ENCODE measurements at places on chromosomes 7 and 10.

GRCh38 chr7:17275749-17276671 lies 22.4 kb upstream of the AHR start:
- H3K4me3 ChIP-seq: no peak overlapping the region
- peaks cover 4% of the 10 kb centered on the region for H3K36me3 ChIP-seq
- H3K4me1 ChIP-seq: peaks cover 19% of the 10 kb centered on the region

- DNase-seq: no peak
- H3K4me3 ChIP-seq: no peak overlapping the region
- no peaks in the 10 kb centered on the region for H3K36me3 ChIP-seq
- H3K27ac ChIP-seq: no peak overlapping the region
These were observed 6.3 kb upstream of the CAMK2B start for GRCh38 chr7:44331682-44332081.

DNA sequence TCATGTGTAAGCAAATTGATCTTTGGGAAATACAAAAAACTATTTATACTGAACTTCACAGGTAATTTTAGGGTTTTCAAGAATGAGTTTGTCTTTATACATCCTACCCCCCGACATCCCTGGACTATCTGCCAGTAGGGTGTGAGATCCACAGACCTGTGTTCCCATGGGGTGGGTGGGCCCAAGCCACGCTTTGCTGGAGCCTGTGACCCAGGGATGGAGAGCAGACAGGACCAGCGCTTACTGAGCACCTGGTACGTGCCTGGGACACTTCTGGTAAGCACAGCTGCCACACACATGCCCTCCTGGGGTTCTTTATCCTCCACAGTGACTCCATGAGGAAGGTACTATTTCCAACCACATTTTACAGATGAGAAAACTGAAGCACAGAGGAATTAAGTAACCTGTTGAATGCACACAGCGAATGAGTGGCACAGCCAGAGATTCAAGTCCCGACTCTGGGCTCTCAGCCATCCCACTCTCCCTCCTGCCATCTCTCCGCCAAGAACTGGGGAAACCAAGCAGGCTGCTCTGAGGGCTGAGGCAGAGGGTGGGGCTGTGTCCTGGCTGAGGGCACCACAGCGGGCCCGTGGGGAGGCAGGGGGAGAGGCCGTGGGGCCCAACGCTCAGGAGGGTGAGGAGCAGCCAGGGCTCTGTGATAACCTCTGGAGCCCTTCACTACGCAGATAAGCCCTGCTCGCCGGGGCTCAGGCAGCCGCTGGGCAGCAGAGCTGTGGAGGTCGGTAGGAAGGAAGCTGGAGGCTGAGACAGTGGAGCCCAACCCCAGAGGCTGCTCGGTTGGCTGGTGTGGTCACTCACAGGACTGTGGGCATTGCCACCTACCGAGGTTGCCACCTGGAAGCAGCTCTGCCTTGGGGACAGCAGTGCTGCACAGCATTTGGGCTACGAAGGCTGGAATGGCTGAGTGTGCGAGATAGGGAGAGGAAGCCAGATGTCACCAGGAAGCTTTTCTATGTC lies 124.2 kb downstream of the ARHGAP22 start:
- H3K27me3 ChIP-seq: peaks cover 9% of the 10 kb centered on the region
- no peak overlapping the region for H3K4me3 ChIP-seq
- H3K27ac ChIP-seq: no peak overlapping the region
- H3K36me3 ChIP-seq: no peaks in the 10 kb centered on the region

DNA sequence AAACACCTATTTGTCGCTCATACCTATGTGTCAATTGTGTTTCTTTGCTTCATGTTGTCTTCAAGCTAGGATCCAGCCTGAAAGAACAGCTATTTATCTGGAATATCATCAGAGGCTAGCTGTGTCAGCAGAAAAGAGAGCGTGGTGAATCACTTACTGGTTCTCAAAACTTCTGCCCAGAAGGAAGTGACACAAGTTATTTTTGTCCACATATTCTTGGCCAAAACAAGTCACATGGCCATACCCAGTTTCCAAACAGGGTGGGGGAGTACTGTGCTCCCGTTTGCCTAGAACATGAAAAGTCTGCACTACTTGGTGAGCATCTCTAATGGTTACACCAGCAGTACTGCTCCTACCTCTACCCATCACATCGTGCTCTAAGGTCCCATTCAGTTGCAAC lies 160.9 kb upstream of the CSTF2T start:
- no peak overlapping the region for H3K27ac ChIP-seq
- no peak for DNase-seq
- peaks cover 1% of the 10 kb centered on the region for H3K27me3 ChIP-seq
- no peaks in the 10 kb centered on the region for H3K36me3 ChIP-seq
- H3K4me3 ChIP-seq: no peak overlapping the region

DNA sequence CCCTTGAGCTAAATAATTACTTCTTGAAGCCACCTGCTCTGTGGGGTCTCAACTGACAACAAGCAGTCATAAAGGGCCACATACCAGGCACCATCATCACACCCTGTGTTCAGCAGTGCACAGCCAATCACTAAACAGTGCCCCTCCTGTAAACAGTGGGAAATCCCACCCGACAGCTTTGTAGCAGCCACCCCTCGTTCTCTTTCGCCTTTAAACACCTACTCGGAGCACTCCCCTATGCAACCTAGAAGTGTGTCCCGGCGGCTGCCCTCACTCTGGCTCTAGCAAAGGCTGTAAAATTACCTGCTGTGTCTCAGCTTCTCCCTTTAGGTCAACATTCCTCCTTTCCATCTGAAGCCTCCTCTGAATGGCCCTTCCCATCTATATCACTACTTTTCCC lies 111.9 kb downstream of the TCERG1L start:
- no peak overlapping the region for H3K4me3 ChIP-seq
- DNase-seq: no peak
- H3K36me3 ChIP-seq: no peaks in the 10 kb centered on the region
- H3K27ac ChIP-seq: no peak overlapping the region
- no peaks in the 10 kb centered on the region for H3K4me1 ChIP-seq

GRCh38 chr7:70598976-70599375 lies 533.0 kb upstream of the GALNT17 start:
- H3K4me3 ChIP-seq: no peak overlapping the region
- no peak for DNase-seq
- H3K27me3 ChIP-seq: peaks cover 31% of the 10 kb centered on the region
- H3K36me3 ChIP-seq: no peaks in the 10 kb centered on the region
- H3K27ac ChIP-seq: no peak overlapping the region

- H3K27ac ChIP-seq: no peak overlapping the region
- H3K4me1 ChIP-seq: no peaks in the 10 kb centered on the region
- DNase-seq: no peak
- H3K4me3 ChIP-seq: no peak overlapping the region
- no peaks in the 10 kb centered on the region for H3K27me3 ChIP-seq
These were observed 807.2 kb downstream of the TYW1 start for GRCh38 chr7:67803789-67804188.

- no peaks in the 10 kb centered on the region for H3K36me3 ChIP-seq
- H3K27me3 ChIP-seq: peaks cover 2% of the 10 kb centered on the region
- no peaks in the 10 kb centered on the region for H3K4me1 ChIP-seq
- no peak for DNase-seq
- no peak overlapping the region for H3K27ac ChIP-seq
- H3K4me3 ChIP-seq: no peak overlapping the region
These were observed 118.9 kb downstream of the PPP1R3A start for GRCh38 chr7:113799896-113800295.
